ENCODE measurements at places on chromosomes 16 and 17.

DNA sequence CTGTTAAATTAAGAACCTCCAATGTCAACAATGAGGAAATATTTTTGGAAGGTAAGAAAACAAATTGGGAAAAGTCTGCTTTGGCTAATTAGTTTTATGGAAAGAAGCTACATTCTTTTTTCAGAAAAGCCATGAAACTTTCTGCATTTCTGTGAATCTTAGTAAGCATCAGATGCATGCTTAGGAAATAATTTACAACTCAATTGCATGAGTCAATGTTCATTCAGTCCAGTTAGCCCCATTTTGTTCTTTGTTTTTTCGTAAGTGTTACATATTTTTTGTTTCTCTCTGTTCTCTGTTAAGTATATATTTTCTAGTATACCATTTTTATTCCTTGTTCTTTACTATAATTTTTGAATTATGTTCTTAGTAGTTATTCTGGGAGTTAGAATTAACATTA, 195.2 kb upstream of the KIF2B start:
- DNase-seq = no peak

GRCh38 chr17:17401271-17401781, 75.5 kb upstream of the MED9 start:
- no peak for DNase-seq

DNA sequence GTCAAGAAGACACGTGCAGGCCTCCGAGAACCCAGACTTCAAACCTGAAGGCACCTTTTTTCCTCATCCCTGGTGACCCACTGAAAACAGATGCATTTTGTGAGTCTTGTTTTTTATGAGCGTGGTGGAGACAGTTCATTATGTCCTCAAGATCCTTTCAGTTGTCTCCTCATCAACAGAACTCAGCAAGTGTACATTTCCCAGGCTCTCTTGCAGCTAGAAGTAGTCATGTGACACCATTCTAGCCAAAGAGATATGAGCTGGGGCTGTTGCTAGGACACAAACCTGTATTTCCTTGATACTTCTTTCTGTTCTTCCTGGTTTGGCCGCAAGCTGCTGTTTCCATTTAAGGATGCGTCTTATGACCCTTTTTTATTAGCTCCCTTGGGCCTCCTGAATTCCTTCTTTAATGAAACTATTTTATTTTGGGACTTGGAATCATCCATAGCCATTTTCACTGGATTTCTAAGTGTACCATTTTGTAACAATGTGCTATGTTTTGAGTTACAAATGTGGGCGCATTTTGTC, 135.7 kb upstream of the FOXF1 start:
- no peak for DNase-seq

DNA sequence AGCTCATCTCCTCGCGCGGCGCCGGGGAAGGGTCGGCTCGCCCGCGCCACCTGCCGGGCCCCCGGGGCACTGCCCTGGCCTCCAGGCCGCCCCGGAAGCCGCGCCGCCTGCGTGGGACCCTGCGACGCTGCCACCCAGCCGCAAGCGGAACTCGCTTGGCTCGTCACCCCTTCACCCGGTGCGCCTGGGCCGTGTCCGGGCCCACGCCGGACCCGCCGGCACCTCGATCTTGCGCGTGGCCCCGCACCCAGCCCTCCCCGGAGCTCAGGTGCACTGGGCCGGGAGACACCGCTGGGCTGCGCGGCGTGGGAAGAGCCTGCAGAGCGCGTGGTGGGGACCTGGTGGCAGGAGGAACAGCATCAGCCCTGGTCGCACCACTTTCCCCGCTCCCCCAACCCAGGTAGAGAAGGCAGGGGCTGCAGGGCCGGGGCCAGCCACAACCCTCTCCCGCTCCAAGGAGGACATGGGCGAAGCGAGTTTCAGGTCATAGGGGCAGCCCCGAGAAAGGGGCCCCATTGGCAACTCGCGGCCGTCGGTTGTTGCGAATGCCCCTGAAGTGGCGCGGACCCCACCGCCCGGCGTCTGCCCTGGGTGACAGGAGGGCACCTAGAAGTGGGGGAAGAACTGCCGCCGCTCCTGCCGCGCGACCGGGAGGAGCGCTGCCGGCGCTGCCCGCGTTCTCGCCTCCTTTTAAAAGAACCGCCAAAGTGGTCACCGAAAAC, 363 bp upstream of the MIF4GD start:
- peak; percentile 75 for DNase-seq

DNA sequence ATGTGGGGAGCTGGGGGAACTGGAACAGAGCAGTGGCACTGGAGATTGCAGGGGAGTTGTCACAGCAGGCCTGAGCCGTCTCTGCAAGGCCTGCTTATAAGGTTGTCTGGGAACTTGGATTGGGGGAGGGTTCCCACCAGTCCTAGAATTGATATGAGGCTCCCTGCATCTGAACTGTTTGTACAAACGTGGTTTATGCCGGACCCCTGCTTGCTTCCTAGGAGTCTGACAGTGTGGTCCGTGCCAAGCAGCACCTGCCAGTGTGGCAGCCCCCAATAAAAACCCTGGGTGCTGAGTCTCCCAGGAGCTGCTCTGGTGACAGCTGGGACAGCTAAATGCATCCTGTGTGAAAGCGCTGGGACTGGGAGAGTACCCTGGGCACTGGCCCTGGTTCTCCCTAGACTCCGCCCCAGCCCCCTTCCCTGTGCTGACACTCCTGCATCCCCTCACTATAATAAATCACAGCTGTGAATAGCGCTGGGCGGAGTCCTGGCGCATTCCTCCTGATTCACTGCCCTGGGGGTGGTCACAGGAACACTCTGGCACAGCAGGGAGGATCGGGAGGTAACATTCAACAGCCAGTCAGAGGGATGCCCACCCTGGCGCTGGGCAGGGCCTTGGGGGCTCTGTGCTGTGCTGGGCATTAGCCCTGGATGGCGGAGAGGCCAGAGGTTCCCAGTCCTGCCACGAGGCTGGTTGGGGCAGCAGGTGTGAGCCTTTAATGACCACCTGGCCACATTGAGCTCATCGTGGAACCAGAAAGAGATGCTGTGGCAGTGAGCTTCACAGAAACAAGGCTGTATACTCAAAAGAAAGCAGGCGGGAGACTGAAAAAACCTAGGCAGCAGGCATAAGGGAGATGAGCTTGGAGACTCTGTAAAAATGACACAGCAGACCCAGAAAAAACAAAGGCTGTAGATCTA, 45.6 kb downstream of the RMI2 start:
- no peak for DNase-seq

- peak; percentile 60 for DNase-seq
Measured at GRCh38 chr17:7922845-7923628, 6.6 kb downstream of the KCNAB3 start.

GRCh38 chr16:79421126-79421525, 179.4 kb downstream of the MAF start:
- DNase-seq = no peak

DNA sequence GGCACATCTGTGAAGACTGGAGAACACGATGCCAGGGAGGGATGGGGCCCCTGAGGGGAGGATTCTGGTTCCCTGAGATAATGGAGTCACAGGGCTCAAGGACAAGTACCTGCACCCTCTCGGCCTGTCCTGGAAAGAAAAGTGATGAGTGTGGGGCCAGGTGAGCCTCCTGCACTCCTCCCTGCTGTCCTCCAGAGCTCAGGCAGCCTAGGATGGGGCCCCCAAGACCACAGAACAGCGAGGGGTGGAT, 101.3 kb upstream of the TNRC6C start:
- DNase-seq = no peak

DNA sequence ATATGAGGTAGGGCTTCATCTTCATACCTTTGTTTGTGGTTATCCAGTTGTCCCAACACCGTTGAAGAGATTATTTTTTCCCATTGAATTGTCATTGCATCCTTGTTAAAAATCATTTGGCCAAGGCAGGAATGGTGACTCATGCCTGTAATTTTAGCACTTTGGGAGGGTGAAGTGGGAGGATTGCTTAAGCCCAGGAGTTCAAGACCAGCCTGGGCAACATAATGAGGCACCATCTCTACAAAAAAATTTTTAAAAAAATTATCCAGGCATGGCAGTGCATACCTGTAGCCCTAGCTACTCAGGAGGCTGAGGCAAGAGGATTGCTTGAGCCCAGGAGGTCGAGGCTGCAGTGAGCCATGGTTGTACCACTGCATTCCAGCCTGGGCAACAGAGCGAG, 223.9 kb downstream of the TANC2 start:
- no peak for DNase-seq
